ENCODE measurements at places on chromosomes 3 and 15.

DNA sequence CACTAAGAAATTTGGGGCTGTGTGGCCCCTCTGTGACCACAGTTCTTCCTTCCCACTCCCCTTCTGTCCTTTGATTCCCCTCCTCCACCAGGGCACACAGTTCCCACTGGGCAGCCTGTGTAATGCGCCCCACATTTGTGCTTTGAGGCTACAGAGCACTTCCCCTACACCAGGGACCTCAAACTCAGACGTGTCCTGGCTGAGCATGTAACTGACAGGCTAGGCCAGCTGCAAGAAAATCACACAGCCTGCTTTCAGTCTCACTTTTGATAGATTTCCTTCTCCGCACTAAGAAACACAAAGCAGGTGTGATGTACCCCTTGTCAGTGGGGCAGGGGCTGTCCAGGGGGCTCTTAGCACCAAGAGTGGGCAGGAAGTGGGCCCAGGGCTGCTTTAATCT, 29.6 kb downstream of the PRKCD start:
- DNase-seq: no peak

DNA sequence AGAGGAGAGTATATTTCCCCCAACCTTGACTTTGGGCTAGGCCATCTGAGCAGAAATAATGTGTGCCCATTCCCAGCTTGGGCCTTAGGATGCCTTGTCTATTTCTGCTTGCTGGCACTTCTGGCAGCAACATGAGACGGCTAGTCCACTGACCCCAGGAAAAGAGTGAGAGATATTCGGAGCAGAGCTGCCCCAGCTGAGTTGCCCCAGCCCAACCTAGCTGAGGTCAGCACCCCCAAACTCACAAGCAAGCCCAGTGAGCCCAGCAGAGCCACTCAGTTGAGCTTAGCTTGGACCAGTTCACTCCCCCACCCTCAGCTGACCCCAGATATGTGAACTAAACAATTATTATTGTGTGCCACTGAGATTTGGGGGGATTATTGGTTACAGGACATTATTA, 20.2 kb downstream of the ITGA11 start:
- DNase-seq: no peak

DNA sequence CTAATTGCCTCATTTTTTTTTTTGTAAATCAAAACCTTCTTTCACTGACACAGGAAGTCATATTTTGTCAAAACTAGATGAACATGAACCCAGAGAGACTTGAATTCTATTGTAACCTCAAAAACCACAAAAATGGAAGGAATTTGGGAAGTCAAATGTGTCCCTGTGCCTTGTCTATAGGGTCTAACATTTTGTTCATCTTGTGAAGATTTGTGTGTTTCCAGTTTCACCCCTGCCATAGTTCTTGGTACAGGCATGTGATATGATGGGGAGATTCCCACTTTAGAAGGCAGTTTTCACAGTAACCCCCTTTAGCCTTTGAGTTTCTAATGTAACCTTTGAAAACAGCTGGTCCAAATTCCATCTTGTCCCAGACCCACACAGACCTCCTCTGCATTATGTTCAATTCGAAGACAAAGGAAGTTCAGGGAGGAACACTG, 318.5 kb upstream of the ADAMTS9 start:
- peak; percentile 86 for DNase-seq

- no peak for DNase-seq
These were observed 364.1 kb upstream of the TBL1XR1 start for GRCh38 chr3:177561365-177561764.

DNA sequence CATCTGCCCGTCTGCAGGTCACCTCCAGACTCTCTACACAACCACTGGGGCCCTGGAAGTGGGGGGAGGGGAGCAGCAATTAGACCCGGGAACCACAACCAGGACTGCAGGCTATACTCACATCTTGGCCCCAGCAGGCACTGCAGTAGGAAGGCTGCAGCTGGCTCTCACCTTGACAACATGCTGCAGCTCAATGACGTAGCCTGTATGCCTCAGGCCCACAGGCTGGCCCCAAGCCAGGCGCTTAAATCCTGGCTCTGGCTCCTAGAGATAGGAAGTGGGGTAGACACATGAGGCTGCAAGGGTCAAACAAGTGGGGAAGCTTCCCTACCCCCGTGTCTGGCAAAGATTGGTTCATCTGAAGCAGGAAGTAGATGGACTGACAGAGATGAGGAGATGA, 4.6 kb upstream of the QRICH1 start:
- peak; percentile 17 for DNase-seq

- DNase-seq: no peak
These were observed 49.5 kb downstream of the GLDN start for GRCh38 chr15:51390966-51391422.

DNA sequence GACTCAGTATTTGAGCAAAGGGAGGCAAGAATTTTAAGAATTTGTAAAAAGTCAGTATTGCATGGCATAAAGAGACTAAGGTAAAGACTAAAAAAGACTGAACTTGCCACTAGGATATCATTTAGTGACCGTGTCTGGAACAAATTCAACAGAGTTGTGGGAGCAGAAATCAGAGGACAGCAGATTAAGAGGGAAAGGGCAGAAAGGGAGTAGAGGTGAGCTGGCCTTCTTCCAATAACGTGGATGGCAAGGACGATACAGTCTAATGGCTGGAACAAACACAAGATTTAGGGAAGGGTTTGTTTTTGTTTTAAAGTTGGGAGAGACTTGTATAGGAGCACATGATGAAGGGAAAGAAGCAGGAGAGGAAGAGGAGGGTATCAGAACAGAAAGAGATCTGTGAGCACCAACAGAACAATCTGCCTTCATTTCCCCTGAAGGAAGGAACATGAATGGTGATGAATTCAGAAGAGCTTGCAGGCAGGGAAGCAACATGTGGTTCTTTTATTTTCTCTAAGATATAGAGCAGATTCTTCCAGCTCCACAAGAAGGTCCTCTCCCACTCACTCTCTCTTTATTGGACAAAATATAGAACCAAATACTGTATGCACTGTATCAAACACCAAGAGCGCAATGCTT, 8.6 kb downstream of the VGLL4 start:
- DNase-seq: no peak

DNA sequence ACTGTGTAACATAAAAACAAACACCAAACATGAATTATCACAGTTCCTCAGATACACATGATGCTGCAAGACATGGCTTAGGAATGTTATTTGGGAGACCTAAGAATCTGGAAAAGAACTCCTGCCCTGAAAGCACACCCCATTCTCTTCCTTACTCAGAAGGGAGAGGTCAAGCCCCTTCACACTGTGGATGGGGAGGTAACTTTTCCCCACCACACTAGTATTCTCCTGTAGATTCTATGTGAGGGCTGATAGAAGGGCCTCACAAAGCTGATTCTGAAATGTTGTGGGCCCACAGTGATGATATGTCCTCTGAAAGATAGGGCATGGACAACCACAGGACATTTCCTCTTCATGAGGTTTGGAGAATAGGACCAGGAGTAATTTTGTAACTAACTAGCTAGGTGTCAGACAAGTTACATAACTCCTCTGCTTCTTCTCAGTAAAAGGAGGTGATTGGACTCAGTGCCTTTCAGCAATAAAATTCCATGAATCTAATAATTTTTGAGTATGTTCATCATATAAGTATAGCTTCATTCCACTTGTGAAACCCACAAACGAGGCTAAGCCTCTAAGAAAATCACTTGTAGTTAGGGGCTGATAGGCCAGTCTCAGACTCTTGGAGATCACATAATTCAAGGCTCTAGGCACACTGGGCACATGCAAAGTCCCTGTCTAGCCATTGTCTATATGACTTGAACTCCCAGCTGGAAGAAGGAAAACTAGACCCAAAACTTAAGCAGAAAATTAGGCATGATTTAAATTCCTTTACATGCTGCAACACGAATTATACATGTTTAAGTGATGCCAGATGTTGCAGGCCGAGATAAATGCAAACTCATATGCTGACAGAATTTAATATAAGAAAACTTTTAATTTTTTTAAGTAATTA, 7.5 kb downstream of the PTX3 start:
- peak; percentile 80 for DNase-seq

DNA sequence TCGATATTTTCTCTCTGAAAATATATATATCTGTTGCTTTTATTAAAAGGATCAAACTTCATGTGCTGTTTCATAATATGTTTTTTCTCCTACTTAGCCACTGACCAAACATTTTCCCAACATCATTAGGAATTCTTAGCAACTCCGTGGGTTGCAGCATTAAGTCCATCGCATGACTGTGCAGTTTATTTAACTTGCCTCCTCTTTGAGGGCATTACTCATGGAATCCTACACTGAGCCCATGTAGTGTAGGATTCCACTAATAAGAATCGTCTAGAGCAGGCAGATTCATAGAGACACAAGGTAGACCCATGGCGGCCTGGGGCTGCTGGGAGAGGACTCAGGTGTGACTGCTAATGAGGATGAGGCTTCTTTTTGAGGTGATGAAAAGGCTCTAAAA, 49.3 kb downstream of the CMTM6 start:
- DNase-seq: peak; percentile 41

- no peak for DNase-seq
These were observed 7.0 kb downstream of the MAPKAPK3 start for GRCh38 chr3:50623840-50624474.

GRCh38 chr3:123072564-123072963, 5.7 kb downstream of the PDIA5 start:
- no peak for DNase-seq

DNA sequence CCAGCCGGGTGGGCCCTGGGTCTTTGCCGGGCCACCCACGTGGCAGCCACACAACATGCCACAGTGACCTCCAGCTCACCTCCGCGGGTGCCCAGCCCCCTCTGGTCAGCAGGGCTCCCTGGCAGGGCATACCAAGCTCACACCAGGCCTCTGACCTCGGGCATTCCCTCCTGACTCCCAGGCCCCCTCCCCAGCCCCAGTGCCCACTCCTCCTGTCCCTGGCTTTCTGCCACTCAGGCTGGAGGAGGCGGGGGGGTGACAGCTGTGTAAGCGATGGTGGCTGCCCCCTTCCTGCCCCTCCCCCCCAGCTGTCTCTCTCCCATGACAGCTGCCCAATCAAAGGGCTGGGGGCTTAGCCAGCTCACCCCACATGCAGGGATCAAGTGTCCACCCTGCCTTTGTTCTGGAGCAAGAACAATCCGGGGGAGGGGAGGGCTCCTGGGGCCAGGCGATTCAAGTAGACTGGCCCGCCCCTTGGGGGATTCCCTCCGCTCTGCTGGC, 3.3 kb downstream of the PCBP4 start:
- DNase-seq: no peak

DNA sequence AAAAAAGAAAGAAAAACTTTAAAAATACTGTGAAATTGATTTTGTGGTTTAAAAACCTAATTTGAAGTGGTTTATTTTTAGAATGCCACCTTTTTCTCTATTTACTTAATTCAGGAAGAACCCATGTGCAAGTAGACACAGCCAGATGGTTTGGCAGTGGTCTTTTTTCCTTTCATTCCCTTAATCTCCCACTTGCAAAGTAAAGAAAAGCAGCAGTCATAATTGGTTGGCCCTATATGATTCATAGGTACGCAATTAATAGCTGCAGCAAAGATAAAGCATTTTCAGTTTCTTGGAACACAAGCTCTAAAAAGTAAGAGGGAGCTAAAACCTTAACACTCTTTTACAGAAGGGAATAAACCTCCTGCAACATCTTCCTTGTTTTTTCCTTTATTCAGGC, 115.3 kb downstream of the MECOM start:
- no peak for DNase-seq

DNA sequence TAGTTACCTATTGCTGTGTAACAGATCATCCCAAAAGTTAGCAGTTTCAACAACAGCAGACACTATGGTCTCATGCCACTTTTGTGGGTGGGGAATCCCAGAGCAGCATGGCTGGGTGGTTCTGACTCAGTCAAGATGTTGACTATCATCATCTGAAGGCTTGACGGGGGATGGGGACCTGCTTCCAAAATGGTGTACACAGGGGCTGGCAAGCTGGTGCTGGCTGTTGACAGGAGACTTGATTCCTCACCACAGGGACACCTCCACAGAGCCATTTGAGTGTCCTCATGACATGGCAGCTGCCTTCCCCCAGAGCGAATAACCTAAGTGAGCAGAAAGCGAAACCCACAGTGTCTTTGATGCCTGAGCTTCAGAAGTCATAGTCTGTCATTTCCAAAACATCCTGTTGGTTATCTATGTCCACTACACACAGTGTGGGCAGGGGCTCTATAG, 19.1 kb downstream of the DNAJB8 start:
- DNase-seq: no peak

- no peak for DNase-seq
These were observed 772.8 kb upstream of the LMCD1 start for GRCh38 chr3:7728566-7729519.

DNA sequence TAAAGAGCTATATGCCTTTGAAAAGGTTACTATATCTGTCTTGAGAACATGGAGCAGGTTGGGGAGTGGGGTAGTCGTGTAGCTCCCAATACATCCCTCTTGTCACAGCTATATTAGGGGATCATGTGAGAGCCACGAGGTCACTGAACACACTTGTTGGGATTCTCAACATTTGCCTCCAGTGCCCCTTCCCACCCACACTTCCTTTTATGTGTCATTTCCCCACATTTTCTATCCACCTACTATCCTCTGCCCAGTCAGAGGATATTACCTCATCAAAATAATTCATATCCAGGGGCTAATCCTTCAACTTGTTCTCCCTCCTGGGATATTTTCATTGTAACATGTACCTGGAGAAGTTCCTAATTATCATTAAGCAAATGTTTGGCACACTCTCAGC, 85.0 kb downstream of the CYP19A1 start:
- no peak for DNase-seq

GRCh38 chr15:80260551-80260950, 8.5 kb upstream of the CTXND1 start:
- no peak for DNase-seq

DNA sequence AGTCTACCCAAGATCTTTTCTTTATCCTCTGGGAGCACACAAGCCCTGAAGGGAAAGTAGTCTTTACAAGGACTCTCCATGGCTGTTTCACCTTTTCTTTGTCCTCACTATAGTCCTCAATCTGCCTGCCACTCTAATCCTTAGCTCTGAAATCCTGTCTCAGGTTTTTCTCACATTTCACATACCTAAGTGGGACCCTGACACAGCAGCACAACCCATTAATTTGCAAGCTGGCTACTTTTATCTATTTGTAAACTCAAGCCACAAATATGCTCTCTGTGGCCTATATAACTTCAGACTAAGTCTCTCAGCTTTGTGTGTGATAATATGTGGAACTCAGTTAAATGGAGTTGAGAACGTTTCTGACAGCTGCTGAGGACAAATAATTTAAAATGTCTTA, 19.8 kb downstream of the SIN3A start:
- no peak for DNase-seq

GRCh38 chr15:47542312-47542989, 174.9 kb upstream of the SEMA6D start:
- DNase-seq: no peak

- DNase-seq: peak; percentile 35
These were observed 6.0 kb downstream of the CCDC12 start for GRCh38 chr3:46970391-46971091.

- no peak for DNase-seq
These were observed 373.4 kb downstream of the OCA2 start for GRCh38 chr15:27725731-27726130.
